Lung (tissue), 17 donors: ENCODE measurements at places on chromosomes 1 and 21. TPM values are rescaled to one million over a fixed set of nuclear protein-coding genes. Genes with fewer than 3 reads are reported as not detected.

ITLN2 gene
- 1.6 TPM for total RNA-seq

ANGEL2 gene
- total RNA-seq, result 53.7 TPM

SLC45A3 gene
- 3.9 TPM for total RNA-seq

VAMP4 gene
- 20.9 TPM for total RNA-seq

DNALI1 gene
- 48.5 TPM for total RNA-seq
